Psoas muscle (tissue), 8 donors: ENCODE measurements at places on chromosomes 2 and 18. TPM values are rescaled to one million over a fixed set of nuclear protein-coding genes. Genes with fewer than 3 reads are reported as not detected.
A peak's percentile ranks its signal among the peaks of the same experiment; 100 is the strongest.

The SLC16A14 gene
- 0.84 TPM for total RNA-seq

The HRH4 gene
- 0.21 TPM for total RNA-seq

DNA sequence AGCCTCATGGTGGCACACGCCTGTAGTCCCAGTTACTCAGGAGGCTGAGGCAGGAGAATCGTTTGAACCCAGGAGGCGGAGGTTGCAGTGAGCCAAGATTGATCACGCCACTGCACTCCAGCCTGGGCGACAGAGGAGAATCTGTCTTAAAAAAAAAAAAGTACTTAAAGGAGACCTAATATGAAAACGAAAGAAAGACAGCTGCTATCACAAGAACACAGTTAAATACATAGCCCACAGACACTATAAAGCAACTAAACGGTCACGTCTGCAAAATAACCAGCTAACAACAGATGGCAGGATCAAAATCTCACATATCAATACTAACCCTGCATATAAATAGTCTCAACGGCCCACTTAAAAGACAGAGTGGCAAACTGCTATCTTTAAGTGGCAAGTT lies 43.9 kb upstream of the TACR1 start:
- no peak for DNase-seq

DNA sequence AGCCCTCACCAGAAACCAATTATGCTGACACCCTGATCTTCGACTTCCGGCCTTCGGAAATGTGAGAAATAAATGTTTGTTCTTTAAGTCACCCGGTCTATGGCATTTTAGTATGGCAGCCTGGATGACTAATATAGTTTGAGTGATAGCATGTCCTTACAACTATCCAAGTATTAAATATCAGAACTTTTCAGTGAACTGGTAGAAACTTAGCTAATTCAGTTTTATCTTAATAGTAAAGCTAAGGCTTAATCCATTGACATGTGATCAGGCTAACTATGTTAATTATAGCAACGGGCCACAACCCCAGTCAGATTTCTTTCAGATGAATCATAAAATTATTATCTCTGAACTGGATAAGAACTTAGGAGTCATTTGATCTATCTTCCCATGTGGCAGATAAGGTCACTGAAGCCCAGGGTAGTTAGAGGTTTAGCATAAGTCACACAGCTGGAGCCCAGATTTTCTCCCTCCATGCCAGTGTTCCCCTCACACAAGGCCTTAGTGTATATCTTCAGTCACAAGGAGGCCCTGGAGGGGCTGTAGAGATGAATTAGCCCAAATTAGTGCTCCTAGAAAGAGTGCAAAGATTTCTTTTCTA lies 40.7 kb upstream of the UPP2 start:
- DNase-seq, result no peak

- DNase-seq, result no peak
These were observed 8.6 kb upstream of the L3MBTL4 start for GRCh38 chr18:6423289-6423688.

- no peak for DNase-seq
These were observed 44.1 kb downstream of the RALBP1 start for GRCh38 chr18:9519399-9519798.

DNA sequence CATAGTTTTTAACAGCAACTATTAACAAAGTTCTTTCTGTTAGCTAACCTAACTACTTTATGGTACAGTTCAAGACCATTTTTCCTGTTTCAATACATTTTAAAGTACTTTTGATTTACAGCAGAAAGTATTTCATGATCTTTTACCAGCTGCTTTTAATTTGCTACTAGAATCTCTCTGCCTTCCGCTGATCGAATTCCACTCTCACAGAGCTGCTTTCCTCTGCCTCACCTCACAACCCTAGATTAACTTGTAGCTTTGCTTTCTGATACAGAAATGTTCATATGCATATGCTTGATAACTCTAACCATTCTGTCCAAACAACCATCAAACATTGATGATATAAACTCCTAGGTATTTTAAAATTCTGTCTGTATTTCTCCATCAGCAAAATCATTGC lies 463.2 kb upstream of the ZEB2 start:
- no peak for DNase-seq

DNA sequence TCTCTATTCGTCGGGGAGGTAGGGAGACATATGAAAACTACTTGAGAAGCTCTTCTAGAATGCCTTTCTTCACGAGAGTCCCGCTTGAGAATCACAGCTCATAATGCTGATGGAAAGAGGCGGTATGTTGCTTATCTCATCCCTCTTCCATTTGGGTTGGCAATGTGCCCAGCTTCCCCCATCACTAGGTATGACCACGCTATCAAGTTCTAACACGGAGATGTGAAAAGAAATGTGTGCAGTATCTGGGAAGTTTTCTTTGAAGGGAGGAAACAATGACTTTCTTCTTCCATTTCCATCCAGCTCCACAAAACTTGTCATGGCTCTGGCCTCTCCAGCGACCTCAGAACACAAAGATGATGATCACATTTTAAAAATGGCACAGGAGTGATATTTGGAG lies 742.4 kb downstream of the DCDC2C start:
- DNase-seq, result no peak

DNA sequence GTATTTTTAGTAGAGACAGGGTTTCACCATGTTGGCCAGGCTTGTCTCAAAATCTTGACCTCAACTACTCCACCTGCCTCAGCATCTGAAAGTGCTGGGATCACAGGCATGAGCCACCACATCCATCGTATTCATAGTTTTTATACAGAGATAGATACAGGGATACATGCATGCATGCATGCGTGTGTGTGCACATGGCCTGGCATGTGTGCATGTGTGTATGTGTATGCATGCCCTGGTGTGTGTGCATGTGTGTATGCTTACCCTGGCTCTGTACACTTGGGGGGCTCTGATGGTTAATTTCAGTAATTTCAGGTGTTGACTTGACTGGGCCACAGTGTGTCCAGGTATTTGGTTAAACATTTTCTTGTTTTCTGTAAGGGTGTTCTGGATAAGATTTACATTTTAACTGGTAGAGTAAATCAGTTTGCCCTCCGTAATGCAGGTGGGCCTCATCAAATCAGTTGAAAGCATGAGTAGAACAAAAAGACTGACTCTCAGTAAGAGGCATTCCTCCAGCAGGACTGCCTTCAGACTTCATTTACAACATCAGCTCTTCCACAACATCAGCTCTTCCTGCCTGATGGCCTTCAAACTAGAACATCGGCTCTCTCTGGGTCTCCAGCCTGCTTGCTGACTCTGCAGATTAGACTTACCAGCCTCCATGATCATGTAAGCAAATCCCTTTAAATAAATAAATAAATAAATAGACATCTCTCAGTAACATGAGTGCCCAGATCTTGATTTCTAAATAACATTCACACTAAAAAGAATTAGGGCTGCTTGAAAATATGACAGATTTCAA lies 30.8 kb downstream of the SESTD1 start:
- DNase-seq, result no peak

- no peak for DNase-seq
These were observed 1361.8 kb upstream of the DDX18 start for GRCh38 chr2:116452651-116453050.

The RBM45 gene
- 4.4 TPM for total RNA-seq

- no peak for DNase-seq
These were observed 181.6 kb downstream of the PARD3B start for GRCh38 chr2:204726831-204727230.

The FEV gene
- total RNA-seq, result not detected

- DNase-seq, result no peak
These were observed 9.6 kb upstream of the PELI1 start for GRCh38 chr2:64153811-64154210.

- DNase-seq, result no peak
These were observed 130.8 kb upstream of the MSH6 start for GRCh38 chr2:47652061-47652690.

- no peak for DNase-seq
These were observed 75.2 kb upstream of the RBMS1 start for GRCh38 chr2:160568856-160569255.

The ITPRIPL1 gene
- total RNA-seq, result 0.42 TPM

DNA sequence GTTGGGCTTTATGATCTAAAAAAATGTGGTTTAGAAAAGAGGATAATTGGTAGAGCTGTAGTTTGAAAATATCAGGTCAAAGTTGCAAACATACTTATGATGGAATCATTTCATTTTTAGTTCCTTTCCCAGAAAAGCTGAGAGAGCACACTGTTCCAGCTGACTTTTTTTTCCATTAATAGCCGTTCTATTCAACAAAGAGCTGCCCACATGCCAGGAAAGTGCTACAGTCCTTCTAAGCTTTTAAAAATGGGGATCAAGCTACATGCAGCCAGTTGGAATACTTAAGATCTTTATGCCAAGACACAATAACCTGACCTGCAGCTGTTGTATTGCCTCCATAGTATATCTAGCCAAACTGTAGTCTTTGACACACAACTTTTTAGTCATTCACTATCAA lies 111.5 kb downstream of the GALNT3 start:
- no peak for DNase-seq

GRCh38 chr2:195451160-195451559 lies 205.9 kb upstream of the SLC39A10 start:
- no peak for DNase-seq

GRCh38 chr2:73386342-73386868 lies 769 bp downstream of the ALMS1 start:
- no peak for DNase-seq

DNA sequence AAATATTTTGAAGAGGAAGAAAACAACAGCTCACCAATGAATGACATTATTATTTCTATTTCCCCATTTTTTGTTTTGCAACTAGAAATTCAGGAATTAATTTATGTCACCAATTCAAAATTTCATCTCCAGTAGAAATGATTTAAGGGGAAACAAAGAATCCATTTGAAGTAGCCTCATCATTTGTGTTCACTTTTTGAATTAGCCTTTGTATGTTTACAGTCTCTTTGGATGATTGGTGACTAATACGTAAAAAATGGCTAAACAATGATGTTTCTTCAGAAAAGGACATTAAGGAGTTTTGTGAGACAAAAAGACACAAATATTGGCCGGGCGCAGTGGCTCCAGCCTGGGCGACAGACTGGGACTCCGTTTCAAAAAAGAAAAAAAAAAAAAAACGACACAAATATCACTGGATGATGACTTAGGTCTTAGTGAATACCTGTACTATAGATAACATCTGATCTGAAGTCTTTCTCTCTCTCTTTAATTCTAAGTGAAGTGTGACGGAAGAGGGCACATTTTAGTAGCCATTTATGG lies 313.2 kb downstream of the PIK3C3 start:
- no peak for DNase-seq

The SLC23A3 gene
- total RNA-seq, result 0.16 TPM

The FAM228B gene
- total RNA-seq, result 12.7 TPM

GRCh38 chr18:41075212-41075611 lies 879.8 kb upstream of the PIK3C3 start:
- no peak for DNase-seq

- DNase-seq, result no peak
These were observed 49.4 kb downstream of the SFXN5 start for GRCh38 chr2:73022024-73022568.

DNA sequence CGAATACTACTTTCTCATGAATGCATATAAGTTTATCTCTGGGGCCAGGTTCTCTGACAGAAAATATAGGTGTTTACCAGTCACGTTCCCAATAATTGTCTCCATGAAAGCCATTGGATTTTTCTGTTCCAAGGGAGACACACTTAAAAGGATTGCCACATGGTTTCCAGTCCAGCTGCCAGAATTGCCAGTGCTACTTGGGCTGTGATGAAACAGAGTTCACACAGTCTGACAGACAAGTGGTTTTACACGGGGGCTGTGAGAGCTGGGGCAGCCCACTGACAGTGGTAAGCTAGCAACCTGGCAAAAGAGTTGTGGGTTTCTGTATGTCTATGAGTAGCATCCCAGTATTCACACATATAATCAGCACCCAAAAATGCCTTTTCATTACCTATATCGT lies 27.7 kb upstream of the ATRAID start:
- peak; percentile 47 for DNase-seq

- DNase-seq, result no peak
These were observed 48.7 kb upstream of the NBEAL1 start for GRCh38 chr2:202965810-202966460.
